ENCODE measurements at places on chromosomes 6 and 20.

GRCh38 chr6:147949981-147950622 lies 392.5 kb upstream of the SASH1 start:
- DNase-seq, result peak; percentile 50

DNA sequence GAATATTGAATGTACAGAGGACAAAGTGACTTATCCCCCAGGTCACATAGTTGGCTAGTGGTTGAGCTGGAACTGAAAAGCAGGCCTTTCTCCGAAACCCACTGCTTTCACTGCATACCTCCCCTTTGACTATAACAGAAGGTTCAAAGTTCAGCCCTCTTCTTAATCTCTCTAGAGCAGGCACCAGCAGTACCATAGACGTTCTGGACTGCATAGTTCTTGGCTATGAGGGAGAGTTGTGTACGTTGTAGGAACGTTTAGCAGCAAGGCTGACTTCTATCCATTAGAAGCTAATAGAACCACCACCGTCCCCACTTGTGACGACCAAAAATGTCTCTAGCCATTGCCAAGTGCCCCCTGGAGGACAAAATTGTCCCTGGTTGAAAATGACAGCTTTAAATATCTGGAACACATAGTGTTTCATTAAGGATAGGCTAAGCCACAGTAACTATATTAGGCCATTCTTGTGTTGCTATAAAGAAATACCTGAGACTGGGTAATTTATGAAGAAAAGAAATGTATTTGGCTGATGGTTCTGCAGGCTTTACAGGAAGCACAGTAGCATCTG lies 123.8 kb upstream of the MTHFD1L start:
- no peak for DNase-seq

- no peak for DNase-seq
These were observed 178.2 kb upstream of the CST7 start for GRCh38 chr20:24770628-24771541.

DNA sequence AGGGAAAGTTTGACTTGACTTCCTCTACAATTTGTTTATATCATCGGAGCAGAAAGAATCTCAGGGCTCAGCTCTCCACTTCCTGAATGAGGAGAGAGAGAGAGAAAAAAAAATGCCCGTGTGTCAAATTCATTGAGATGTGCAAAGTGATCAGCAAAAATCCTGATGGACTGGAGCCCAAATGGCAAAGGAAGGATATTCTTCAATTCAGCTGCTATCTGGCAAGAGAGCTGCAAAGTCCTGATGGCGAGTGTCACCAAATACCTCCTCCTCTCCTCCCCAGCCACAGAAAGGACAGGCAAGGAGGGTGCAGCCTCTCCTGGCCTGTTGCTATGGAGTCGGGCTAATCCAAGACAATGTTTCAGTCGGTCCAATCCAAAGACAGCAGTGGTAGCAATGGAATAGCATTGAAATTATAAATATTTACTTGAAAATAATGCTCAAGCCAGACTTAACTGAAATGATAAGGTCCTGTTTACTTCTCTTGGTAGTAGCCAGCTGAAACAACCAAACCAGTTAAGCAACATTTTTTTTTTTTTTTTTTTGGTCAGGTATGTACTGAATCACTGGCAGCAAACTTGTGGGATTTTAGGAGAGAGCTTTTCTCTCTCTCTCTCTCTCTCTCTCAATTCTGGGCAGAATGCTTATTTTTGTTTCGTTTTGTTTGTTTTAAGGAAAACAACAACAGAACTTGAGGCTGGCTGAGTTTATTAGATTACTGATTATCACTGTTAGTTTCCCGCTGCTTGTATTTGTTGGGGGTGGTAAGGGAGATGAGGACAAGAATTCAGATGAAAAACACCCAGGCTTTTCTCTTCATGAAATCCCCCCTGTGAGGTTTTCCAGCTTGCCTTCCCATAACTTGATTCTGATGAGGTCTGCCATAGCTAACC lies 204.2 kb downstream of the BCAS1 start:
- peak; percentile 58 for DNase-seq

- peak; percentile 55 for DNase-seq
These were observed 36.8 kb downstream of the ZMYND8 start for GRCh38 chr20:47319517-47320252.

DNA sequence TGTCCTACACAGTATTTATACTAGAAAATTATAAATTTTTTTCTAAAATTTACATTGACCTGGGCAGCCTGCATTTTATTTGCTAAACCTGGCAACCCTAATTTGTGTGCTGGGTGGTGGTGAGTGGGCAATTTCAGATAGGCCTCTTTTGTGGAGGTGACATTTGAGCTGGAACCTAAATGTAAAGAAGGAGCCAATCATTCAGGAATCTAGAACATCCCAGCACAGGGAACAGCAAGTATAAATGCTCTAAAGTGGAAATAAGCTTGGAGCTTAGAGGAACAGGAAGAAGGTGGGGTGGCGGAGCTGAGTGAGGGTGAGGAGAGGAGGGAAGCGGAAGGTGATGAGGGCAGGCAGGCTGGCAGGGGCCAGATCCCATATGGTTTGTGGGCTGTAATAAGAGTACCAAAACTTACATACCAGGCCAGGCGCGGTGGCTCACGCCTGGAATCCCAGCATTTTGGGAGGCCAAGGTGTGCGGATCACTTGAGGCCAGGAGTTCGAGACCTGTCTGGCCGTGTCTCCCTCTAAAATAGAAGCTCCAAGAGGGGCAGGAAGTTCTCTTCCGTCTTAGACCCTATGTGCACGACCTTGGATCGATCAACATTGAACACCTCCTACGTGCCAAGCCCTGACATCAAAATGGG lies 549 bp upstream of the CSE1L start:
- peak; percentile 13 for DNase-seq

- DNase-seq, result peak; percentile 95
These were observed 29.9 kb upstream of the PREP start for GRCh38 chr6:105432797-105433196.

- no peak for DNase-seq
These were observed 41.5 kb downstream of the CDC40 start for GRCh38 chr6:110221738-110222137.

DNA sequence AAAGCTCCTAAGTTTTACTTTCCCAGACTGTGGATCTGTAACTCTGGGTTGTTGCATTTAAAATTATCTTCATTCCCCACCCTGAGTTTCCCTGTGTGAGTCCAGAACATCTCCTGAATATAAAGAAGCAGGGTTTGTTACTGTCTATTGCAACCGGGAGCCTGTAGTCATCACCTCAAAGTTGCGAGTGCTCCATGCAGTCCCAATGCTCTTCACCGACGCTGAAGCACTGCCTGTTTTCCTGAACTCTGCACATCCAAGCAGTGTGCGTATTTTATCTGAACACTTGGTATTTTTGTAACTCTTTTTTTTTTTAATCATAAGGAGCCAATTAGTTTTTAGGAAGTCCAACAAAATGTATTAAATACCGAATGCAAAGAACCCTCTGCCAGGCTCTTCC lies 907 bp upstream of the HLA-B start:
- DNase-seq, result no peak

DNA sequence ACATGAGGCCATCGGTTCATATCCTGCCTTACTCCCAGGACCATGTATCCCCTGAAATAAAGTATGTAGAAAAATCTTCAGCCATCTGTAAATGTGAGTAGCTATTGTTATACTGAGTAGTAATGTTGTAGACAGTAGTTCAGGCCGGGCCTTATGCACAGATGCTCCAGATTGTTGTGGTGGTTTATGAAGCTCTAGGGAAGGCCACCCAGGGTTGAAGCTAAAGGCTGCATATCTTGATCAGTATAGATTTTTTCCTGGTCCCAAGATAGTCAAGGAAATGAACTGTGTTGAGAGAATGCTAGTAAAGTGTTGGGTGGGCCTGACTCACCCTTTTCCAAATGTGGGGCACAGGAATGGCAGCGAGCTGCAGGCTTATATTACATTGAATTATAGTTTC lies 81.4 kb downstream of the FNDC1 start:
- no peak for DNase-seq

DNA sequence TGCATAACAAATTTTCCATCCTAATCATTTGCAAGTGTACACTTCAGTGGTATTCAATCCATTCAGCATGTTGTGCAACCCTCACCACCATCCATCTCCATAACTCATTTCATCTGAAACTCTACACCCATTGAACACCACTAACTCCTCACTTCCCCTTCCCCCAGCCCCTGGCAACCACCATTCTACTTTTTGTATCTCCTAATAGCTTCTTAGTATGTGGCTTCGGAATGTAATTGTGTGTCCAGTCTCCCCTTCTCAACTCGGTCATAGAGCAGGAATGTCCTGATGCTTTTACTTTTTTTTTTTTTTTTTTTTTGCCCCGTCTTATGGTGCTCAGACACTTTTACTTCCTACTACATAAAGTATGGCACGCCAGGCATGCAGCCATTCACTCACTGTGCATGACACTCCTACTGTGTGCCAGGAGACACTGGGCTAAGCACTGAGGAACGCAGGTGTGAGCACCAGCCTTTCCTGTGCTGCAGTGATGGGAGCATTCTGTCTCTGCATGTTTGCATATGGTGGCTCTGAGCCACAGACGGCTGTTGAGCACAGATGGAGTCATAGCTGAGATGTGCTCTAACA lies 15.3 kb downstream of the HCK start:
- peak; percentile 95 for DNase-seq

- DNase-seq, result no peak
These were observed 14.8 kb upstream of the TMEM244 start for GRCh38 chr6:129875610-129876520.

DNA sequence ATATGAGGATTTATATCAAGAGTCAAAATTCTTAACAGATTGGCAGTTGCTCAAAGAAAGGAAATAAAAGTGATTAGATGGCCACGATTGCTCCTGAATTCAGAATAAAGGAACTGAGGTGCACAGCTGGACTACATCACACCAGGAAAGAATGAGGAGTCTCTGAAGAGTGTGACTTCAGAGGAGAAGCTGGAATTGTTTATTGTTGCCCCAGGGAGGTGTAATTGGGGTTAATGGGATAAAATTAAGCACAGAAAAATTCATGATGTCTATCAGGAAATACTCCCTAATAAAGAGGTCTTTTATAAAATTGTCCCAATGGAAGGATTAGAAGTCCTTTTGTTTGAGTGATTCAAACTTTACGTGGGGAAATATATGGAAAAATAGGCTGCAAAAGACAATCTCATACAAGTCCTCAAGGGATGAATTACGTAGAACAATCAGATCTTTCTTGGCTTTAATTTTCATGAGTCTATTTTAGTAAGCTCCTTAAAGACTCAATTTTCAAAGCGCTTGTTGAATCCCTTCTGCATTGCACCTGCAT lies 208.6 kb upstream of the RNF217 start:
- DNase-seq, result no peak

DNA sequence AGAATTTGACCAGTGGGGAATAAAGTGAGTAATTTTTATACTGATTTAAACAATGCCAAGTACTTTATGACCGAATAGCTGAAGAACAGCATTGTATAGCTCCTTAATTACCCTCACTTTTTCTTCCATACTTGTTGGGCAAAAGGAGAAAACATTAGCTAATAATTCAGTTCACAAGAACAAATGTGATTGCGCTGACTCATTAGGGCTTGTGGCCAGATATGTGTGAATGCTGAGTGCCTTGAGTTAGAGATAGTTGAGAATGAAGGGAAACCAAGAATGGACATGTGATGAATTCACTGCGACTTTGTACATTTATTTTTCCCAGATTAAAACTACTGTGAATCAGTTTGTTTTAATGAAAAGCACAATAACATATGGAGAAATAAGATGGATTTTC lies 669.4 kb downstream of the TFAP2A start:
- peak; percentile 11 for DNase-seq

GRCh38 chr6:108145639-108146038 lies 20.2 kb upstream of the NR2E1 start:
- DNase-seq, result no peak

GRCh38 chr6:12903246-12903645 lies 186.7 kb downstream of the PHACTR1 start:
- no peak for DNase-seq

DNA sequence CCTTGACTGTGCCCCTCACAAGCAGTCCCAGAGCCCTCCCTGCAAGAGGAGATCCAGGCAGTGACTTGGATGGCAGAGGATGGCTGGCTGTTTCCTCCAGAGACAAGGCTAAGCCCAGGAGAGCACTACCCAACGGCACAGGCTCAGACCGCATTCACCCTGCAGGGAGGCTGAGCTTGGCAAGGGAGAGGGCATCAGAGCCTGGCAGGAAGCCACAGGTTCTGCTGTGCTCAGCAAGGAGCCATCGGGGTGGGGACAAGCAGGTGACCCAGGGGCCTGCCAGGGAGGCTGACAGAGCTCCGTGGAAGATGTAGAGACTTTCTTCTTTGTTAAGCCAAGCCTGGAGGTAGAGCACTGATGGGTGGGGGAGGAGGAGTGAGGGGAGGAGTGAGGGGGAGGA lies 159.2 kb upstream of the CST7 start:
- DNase-seq, result no peak

- DNase-seq, result peak; percentile 37
These were observed 164.0 kb downstream of the PDE7B start for GRCh38 chr6:136015531-136015930.

DNA sequence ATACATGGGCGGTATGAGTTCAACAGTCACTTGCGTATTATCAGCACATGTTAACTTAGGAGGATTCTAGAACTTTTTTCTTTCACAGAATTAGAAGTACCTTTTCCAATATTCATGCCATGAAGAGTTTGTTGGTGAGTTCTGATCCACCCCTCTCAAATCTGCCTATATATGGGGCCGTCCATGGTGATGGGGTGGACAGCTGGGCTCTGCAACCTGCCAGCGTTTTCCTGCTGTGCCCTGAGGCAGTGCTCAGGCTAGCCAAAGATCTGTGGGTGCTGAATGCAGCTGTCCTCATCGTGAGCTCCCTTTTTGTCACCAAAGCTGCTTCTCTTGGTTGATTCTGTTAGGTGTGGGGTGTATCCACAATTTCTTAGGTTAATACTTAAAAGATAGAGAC lies 88.7 kb downstream of the THBS2 start:
- DNase-seq, result peak; percentile 36

GRCh38 chr20:58650181-58650775 lies 805 bp upstream of the STX16 start:
- peak; percentile 34 for DNase-seq

GRCh38 chr6:109795994-109796555 lies 105.0 kb downstream of the FIG4 start:
- peak; percentile 79 for DNase-seq

- DNase-seq, result peak; percentile 19
These were observed 75.7 kb upstream of the QKI start for GRCh38 chr6:163338671-163339405.

- DNase-seq, result no peak
These were observed 121.6 kb downstream of the OGFRL1 start for GRCh38 chr6:71410164-71410566.

DNA sequence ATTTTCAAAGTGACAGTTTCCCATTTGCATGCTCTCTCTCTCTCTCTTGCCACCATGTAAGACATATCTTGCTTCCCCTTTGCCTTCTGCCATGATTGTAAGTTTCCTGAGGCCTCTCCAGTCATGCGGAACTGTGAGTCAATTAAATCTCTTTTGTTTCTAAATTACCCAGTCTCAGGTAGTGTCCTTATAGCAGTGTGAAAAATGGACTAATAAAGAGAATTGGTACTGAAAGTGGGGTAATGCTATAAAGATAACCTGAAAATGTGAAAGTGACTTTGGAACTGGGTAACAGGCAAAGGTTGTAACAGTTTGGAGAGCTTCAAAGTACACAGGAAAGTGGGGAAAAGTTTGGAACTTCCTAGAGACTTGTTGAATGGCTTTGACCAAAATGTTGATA lies 389.8 kb downstream of the GRIK2 start:
- DNase-seq, result no peak

GRCh38 chr20:59322585-59323454 lies 22.4 kb downstream of the EDN3 start:
- no peak for DNase-seq
